Left colon (tissue), 2 donors: ENCODE measurements at places on chromosomes 5 and 9. TPM values are rescaled to one million over a fixed set of nuclear protein-coding genes. Genes with fewer than 3 reads are reported as not detected.

GRCh38 chr9:114953959-114954358, 23.6 kb upstream of the TNFSF8 start:
- DNase-seq, result no peak

DNA sequence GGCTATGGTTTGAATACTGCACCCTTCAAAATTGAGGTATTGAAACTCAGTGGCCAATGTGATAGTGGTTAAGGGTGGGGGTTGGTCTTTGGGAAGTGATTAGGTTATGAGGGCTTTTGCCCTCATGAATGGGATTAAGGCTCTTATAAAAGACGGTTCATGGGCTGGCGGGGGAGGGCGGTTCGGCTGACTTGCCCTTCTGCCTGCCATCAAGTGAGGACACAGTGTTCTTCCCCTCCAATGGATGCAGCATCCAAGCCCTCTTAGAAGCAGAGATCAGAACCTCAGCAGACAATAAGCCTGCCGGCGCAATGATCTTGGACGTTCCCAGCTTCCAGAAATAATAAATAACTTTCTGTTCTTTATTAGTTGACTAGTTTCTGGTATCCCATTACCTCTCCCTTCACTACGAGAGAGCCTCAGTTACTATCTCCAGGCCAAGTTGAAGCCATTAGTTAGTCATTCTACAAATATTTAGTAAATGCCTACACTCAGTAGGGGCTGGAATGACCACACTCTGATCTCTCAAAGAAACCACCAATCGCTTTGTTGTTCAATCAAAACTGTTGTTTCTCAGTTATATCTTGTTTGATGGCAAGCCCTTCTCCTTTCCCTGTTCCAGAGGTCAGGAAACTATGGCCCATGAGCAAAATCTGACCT, 219.3 kb downstream of the TSSK1B start:
- DNase-seq, result no peak

Gene PPP2R2B
- 1.7 TPM for total RNA-seq

GRCh38 chr5:146340260-146341081, 1.8 kb downstream of the POU4F3 start:
- DNase-seq, result peak; percentile 55
